ENCODE measurements at places on chromosomes 3 and 15.

GRCh38 chr3:122535964-122536631 lies 21.4 kb upstream of the KPNA1 start:
- DNase-seq: no peak

GRCh38 chr15:65926459-65926858 lies 57.2 kb downstream of the RAB11A start:
- no peak for DNase-seq

- no peak for DNase-seq
Measured at GRCh38 chr3:177594096-177594495, 396.8 kb upstream of the TBL1XR1 start.

GRCh38 chr3:24048843-24049242 lies 103.8 kb downstream of the NR1D2 start:
- DNase-seq: no peak

- DNase-seq: no peak
Measured at GRCh38 chr3:30962084-30962483, 67.6 kb upstream of the GADL1 start.

- DNase-seq: no peak
Measured at GRCh38 chr3:27138562-27138961, 230.6 kb downstream of the NEK10 start.

GRCh38 chr15:77837649-77838025 lies 204.9 kb upstream of the LINGO1 start:
- no peak for DNase-seq

DNA sequence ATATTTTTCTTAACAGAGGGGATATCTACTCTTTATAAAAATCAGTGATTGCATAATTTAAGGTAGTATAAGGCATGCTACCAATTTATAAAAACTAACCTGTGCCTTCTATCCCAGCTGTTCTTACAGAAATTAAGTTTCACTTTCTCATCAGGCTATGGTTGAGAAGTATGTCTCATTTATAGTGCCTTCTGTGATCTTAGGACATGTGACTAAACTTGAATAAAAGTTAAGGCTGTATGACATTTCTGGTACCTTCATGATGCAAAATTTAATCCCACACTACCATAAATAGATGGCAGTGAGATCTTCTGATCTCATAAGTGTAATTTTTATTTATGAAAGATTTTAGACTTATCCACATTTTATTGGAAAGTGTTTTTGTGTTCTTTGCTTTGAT lies 12.6 kb downstream of the TIPARP start:
- DNase-seq: no peak

DNA sequence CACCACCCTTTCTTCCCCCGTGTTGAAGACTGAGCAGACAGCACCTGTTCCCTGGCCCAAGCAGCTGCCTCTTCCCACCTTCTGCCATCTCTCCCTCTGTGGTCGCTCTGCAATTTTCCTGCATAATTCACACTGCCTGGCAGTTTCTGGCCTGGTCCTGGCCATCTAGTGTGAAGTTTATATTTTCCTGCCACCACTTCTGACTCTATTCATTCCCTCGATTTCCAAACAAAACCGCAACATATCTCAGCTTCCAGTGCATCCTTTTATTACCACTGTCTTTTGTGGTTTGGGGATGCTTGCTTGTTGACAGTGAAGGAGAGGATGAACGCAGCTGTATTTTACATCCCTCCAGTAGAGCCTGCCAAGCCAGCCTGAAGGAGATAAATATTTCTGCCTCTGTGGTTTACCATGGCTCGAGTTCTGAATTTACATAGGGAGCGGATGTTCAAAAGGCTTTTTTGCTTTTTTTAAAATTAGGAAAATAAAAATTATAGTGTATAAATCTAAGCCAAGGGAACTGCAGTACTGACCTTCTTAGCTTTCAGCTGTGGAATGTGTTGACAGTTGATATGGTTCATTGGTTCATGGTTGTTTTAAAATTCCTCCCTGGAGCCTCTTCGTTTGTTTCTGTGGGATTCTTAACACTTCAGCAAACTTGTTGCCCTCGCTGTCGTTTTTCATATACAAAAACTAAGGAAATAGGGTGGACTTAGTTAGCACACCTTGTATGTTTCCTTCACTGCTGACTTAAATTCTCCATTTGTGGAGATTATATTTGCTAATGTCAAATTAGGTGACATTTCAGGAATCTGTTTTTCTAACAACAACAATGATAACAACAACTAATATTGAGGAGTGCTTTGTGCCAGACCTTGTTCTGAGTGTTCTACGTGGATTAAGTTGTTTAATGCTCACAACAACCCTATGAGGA lies 250.5 kb downstream of the ADAMTSL3 start:
- no peak for DNase-seq

- no peak for DNase-seq
Measured at GRCh38 chr15:31259562-31260252, 66.9 kb upstream of the KLF13 start.

GRCh38 chr3:125211523-125212090 lies 941 bp downstream of the SLC12A8 start:
- DNase-seq: no peak

DNA sequence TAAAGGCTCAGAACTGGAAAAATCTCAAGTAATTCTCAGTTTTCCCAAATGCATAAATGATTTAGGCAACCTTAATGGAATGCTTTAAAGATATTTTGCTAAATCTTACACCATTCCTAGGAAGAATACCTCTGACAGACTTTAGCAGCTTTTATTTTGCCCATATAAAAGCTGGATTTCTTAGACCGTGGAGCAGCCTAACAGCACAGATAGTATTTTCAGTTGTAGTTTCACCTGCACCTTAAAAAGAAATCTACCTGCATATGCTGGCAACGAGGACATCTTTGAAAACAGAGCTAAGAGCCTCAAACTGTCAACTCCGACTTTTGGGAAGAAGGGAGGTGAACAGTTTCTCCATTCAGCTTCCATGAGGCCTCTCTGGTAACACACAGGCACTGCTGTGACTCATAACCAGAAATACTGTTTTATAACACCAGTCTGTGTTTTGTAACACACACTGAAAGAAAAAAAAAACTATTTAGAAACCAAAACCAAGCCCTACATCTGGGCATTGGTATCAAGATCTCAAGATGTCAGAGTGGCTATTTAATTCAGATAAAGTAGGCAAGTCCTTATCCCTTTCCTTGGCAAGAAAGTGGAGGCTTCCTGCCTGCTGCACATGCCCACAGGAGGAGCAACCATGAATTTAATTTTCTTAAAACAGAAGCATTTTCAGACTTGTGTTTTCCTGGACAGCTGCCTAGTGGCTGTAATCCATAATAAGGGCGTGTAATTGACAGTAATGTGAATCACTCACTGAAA lies 181.5 kb upstream of the ICE2 start:
- DNase-seq: peak; percentile 11

GRCh38 chr3:25478211-25478757 lies 50.2 kb downstream of the RARB start:
- DNase-seq: no peak

DNA sequence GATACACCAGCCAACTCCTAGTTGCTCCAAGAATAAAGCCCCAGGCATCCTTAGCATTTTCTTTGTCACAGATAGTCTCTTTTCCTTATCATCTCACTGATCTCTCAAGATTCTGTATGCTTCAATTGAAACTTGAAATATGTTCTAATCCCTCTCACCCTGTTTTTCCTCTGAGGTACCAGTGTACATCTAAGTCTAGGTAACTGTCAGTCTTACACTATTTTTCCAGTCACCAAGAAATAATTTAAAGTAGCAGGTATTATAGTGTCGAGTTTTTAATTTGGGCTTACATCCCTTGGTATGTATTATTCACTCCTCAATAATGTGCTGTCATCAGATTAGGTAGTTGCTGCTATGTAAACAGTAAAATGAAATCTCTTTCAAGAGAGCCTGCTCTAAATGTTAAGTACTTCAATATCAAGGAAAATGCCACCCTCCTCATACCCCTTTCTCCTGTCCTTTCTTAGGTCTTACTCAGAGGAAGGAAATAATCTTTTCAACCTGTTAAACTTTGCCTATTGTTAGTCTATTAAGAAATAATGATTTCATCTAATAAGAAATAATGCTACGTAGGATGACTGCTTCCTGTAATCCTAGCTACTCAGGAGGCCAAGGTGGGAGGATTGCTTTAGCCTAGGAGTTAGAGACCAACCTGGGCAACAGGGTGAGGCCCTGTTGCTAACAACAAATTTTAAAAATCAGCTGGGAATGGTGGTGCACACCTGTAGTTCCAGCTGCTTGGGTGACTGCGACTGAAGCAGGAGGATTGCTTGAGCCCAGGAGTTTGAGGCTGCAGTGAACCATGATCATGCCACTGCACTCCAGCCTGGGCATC lies 39.8 kb downstream of the TSC22D2 start:
- no peak for DNase-seq

DNA sequence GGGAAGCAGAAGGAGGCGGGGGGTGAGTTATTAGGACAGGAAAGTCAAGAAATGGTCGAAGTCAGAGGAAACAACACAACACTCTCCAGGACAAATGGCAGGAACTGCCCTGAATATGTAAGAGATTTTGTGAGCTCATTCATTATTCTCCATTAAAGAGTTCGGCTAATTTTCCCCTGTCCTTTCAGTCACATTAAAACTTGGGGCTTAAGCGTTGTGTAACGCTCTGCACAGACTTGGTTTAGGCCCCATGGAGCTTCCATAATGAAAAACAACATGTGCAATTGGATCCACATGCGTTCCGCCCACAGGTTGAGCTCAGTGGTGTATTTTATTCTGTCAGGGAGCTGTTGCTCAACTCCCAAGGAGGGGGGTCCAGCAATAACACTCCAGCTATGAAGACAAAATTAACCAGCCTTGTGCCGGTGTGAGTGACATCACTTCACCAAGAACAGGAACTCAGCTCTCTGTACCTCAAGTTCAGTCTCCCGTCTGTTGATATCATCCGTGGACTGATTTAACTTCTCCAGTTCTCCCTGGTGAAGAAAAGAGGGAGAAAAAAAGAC lies 2.3 kb downstream of the SH3BP5 start:
- DNase-seq: no peak

- DNase-seq: no peak
Measured at GRCh38 chr3:194860725-194861124, 175.0 kb downstream of the FAM43A start.

DNA sequence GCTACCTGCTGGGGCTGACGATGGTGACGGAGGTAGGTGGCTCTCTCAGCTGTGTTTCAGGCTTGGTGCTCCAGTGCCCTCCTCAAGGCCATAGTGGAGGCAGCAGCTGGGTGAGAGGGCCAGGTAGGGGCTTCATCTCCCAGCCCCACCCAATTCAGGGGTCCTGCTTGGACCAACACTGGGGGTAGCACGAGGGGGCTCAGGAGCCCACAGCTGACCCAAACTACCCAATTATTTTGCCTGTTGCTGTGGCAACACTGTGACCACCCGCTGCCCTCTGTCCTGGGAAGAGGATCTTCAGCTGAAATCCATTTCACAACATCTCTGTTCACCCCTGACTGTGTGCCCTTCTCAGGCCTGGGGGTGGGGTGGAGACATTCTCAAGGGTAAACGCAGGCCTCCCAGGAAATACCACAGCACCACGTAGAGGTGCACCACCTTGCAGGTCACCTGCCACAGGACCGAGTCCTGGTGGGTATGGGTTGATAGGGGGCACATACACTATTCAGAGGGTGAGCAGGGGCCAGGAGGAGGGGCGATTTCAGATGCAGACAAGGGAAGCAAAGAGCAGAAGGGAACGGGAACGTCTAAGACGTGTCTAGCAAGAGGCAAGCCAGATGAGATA lies 62.7 kb downstream of the GRIP2 start:
- DNase-seq: no peak

- DNase-seq: no peak
Measured at GRCh38 chr3:179801263-179801662, 148.4 kb downstream of the USP13 start.

- no peak for DNase-seq
Measured at GRCh38 chr3:143585720-143586456, 262.4 kb downstream of the SLC9A9 start.

All from activated CD4-positive, alpha-beta T cell treated with anti-CD3 and anti-CD28 coated beads, Interleukin-2, amount 10 ng/mL, durations not matched to agents 7 days and 5 days (primary cell).